ENCODE measurements at places on chromosomes 3 and 15.

- DNase-seq = peak; percentile 76
Observed at GRCh38 chr3:36969540-36970432, 23.1 kb downstream of the EPM2AIP1 start.

DNA sequence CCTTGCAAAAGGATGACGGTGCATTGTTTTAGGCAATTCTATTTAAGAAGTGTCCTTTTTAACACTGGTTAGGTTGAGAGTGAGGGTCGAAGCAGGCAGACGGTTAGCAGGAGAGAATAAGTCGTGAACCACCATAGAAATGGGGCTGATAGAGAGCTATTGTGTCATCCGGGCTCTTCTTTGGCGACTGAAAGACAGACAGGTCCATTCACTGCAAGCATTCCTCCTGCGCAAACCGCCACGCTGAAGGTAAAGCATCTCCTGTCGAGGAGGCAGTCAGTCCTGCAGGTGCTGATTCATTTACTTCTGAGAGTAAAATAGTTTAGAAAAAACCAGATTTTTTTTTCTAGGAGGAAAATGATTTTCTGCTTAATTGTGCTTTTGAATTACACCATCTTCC, 1002.8 kb upstream of the NR2F2 start:
- DNase-seq = no peak

- DNase-seq = peak; percentile 63
Observed at GRCh38 chr15:66789029-66790025, 87.3 kb downstream of the SMAD6 start.

DNA sequence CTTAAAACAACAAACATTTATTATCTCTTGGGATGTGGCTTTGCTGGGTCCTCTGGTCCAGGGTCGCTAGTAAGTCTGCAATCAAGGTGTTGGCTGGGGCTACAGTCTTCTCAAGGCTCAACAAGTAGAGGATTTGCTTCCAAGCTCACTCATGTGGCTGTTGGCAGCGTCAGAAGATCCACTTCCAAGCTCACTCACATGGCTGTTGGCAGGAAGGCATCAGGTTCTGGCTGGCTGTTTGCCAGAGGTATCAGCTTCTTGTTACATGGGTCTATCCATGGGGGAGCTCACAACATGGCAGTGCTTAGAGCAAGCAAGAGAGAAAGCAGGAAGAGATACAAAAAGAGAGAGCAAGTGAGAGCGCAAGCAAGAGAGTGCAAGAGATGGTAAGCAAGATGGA, 15.0 kb upstream of the BNC1 start:
- no peak for DNase-seq

DNA sequence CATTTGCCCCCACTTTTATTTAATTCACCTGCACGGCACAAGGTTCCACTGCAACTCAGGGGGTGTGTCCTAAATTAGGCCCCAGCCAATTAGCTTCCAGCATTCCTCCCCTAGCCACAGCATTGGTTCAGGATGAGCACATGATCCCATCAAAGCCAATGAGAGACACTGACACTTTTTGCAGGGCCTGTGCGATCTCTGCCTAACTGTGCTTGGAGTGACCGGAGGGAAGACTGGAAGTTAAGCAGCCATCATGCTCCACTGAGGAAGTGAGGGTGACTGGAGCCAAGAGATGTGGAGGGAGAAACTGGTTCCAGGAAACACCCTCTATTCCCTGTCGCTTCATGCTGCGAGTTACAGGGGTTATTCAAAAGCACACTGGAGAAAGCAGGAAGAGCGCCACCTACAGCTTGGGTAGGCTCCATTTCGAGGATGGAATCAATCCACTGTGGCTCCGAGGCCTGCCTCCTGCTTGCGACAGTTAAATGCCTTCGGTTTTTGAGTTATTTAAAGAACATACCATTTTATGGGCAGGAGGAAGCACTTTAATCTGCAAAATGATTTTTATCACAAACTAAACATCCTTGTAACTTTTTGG, 122.2 kb upstream of the WNT5A start:
- DNase-seq = no peak

- no peak for DNase-seq
Observed at GRCh38 chr3:6066397-6066796, 794.5 kb upstream of the GRM7 start.

DNA sequence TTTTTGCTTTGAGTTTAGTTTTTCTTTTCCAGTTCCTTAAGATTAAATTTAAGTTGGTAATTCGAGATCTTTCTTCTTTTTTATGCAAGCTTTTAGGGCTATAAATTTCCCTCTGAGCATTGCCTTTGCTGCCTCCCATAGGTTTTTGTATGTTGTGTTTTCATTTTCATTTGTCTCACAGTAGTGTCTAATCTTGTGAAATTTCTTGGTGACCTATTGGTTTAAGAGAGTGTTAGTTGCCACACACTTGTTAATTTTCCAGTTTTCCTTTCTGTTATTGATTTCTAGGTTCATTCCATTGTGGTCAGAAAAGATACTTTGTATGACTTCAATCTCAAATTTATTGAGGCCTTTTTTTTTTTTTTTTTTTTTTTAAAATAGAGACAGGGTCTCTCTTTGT, 18.3 kb upstream of the IL20RB start:
- no peak for DNase-seq

DNA sequence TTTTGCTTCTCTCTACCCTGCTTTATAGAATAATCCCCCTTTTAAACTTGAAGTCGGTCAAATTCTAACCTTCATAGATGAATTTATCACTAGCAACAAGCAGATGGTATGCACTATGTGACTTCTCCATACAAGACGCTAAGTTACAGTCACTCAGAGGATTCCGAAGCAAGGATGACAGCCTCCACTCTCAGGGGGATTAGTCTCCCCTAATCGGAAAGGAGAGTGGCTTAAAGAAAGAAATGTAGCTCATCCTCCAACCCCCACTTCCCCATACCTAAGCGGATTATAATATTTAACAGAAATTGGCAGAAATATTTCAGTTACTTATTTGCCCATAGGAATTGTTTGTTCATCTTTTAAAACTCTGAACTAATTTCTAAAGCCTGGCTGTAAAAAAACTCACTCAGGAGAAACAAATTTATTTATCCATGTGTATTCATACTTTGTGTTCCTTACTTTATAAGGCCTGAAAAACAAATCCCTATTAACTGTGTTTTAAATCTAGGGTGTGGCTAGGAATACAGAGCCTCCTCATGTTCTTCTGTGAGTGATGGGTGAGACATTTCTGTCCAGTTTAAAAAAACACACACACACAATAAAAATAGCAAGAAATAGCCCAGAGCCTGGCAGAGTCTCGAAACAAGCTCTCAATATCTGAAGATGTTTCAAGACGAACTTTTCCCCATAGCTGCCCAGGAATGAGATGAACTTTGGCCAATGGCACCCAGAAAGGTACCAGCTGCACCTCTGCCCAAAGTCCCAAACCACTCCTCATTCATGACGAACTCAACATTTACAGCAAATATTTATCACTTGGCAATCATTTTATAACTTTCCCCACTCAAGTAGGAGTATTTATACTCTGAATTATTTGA, 18.7 kb downstream of the SIAH2 start:
- no peak for DNase-seq

DNA sequence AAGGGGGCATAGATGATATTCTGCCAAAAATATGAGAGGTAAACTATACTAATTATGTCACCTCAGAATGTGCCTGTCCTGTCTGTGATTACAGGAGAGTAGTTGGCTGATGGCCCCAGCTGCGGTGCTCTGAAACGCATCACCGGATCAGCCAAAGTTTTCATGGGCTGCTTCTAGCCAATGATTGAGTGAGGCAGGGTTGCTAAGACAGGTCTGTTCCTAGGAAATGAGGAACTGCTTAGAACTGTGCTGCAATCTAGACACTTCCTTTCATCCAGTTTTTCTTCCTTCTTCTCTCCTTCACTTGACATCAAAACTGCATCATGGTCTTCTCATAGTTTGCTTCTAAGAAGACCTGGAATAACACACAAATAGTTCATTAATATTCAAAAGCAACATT, 124.0 kb downstream of the KCNH8 start:
- peak; percentile 41 for DNase-seq

DNA sequence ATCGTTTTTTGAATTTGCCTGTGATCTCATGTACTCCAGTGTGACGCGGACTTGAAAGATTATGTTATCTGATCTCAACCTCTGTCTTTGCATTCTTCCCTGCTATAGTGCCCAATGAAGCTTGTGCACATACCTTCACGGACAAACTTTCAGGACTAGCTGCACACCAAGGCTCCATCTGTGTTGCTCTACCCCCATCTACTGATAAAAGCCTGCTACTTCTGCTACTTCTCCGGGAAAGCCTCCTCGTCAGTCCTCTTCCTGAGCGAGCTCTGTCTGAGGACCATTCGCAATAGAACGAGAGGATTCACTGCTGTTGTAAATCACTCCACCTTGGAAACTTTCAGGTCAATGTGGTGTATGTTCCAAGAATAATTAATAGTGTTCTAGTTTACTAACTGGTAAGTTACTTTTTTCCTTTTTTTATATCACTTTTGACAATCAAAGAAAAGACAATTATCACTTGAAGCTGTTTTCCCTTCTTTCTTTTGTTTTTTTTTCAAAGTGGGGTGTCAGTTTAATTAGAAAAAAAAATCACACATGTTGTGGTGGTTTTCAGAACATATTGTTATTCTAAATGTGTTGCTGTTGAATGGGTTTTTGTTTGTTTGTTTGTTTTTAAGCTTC, 217.6 kb downstream of the ARRDC4 start:
- DNase-seq = peak; percentile 52

DNA sequence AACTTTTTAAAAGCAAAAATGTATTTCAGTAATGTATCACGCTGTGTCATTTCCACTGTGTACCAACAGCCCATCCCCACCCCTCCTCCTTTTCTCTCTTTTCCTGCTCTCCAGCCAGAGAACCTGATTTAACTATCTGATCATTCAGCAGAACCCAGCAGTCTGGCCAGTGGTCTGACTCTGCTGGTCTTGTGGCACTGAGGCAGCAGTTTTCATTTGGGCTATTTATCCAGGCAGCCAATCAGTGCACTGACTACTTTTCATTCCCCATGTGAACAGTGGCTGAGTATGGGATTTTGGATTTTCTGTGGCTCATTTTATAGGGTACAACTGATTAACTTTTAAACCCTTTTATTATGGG, 56.3 kb downstream of the GPR171 start:
- no peak for DNase-seq

DNA sequence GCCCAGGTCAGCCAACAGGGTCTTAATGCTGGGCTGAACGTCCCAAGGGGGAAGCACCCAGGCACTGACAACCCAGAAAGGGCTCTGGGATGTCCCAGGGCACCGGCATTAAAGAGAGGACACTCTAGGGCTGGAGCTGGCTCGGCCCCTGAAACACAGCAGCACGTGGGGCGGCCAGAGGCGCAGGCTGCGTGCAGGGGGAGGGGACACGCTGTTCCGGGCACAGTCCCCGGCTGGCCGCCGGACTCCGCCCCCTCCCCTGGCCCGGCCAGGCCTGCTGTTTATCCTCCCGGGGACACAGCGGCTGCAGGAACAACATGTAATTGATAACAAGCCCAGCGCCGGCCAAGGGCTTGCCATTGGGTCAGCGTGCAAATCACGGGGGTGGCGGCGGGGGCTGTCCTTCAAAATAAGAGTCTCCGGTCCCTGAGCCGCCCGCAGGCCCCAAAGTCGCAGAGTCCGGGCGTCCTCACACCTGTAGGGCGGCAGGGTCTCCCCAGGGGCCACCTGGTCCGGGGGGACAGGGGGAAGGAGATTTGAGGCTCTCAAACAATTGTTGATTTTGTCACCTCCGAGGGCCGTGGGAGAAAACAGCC, 1.3 kb downstream of the KLF15 start:
- DNase-seq = peak; percentile 91

- no peak for DNase-seq
Observed at GRCh38 chr3:134486577-134487041, 752 bp downstream of the CEP63 start.

DNA sequence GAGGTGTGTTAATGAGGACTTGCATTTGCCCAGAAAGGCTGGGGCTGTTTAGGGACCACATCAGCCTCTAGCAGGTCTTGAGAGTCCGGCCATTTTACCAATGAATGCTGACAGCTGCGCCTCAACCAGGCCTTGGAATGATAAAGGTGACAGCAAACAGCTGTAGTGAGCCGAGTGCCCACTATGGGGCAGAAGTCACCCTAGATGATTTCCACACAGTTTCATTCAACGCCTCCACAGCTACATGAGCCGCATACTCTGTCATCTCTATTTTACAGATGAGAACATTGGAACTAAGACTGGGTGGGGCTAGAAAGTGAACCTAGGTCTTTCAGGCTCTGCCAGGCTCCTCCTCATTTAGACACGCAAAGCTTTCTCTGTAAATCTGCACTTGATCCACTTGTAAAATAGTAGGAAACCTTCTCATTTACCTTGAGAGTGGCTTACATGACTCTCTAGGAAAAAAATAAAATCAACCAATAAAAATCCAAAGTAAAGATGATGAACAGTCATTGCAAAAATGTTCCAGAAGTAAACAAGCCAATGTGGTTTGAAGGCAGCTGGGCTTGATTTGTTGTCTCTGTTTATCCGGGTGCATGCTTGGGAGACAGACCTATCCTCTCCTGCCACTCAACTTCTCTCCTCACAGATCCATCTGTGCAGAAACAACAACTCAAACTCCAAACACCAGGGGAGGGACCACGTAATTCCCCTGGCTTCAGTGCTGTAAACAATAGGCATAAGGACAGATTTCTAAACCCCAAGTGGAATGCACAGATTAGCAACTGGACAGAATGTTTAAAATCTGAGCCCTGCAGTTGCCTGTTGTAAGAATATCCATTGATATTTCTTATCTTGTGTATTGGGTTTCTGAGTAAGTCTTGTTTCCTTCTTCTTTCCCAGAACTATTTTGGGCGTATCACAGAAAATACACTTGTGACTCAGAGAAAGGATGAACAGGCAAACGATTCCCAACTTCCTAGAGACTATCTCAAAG, 31.5 kb upstream of the LDHAL6B start:
- peak; percentile 79 for DNase-seq

DNA sequence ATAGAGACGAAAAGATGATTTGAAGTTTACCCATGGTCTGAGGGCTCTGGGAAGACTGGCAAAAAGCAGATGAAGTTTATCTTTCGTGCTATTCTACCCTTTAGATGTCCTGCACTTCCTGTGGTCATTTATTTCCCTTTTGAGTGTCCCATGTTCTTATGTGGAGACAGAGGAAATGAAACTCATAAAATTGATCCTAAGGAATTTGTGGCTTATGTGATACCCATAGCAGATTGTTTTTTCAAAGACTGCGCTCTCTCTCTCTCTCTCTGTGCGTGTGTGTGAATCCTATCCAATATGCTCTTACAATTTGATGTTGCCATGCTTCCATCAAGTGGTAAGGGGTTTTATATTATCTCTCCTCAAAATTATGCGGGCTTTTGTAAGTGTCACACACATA, 607.5 kb upstream of the DPPA4 start:
- DNase-seq = no peak

- DNase-seq = no peak
Observed at GRCh38 chr3:76943058-76943457, 96.8 kb upstream of the ROBO2 start.

DNA sequence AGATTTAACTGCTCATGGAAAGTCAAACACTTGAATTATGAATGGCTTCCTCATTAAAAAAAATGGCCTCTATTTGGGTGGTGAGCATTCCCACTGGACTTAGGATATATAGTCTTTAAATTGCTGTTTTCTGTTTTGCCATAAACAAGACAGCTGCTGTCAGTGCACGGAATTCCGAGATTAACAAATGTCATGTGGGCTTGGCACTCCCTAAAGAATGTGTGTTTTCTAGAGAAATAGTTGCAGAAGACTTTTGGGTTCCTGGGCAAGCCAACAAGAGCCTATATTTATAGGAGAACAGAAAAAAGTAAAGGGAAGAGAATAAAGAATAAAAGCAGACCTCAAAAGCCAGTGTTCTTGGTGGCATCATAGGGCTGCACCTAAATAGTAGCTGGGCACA, 13.6 kb upstream of the TFG start:
- DNase-seq = no peak

- DNase-seq = no peak
Observed at GRCh38 chr15:100158356-100158755, 183.4 kb downstream of the ADAMTS17 start.

GRCh38 chr15:63089260-63090043, 32.2 kb upstream of the LACTB start:
- no peak for DNase-seq
